Stimulated activated CD4-positive, alpha-beta T cell treated with anti-CD3 and anti-CD28 coated beads, Interleukin-1b, Interleukin-23, amount 100 ng/mL, for 24 hours (primary cell): ENCODE measurements at places on chromosomes 5 and 9.

- no peak for DNase-seq
These were observed 85.9 kb downstream of the RAI14 start for GRCh38 chr5:34742061-34742460.

DNA sequence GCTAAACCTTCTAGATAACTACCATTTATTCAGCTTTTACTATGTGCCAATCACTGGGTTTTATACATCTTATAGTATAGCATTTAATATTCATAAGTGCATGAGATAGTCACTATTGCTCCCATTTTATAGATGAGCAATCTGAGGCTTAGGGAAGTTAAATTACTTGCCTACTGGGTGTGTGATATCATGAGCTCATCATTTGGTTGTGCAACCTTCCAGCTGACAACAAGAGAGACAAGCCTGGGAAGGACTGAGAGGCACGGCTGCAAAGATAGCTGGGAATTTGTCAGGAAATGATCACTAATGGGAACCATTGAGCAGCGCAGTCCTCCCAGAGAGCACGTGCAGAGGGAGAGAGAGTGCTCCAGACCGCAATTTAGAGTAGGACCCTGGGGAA lies 481.6 kb upstream of the KIF2A start:
- DNase-seq, result no peak

- no peak for DNase-seq
These were observed 11.7 kb downstream of the OGN start for GRCh38 chr9:92392690-92393089.

DNA sequence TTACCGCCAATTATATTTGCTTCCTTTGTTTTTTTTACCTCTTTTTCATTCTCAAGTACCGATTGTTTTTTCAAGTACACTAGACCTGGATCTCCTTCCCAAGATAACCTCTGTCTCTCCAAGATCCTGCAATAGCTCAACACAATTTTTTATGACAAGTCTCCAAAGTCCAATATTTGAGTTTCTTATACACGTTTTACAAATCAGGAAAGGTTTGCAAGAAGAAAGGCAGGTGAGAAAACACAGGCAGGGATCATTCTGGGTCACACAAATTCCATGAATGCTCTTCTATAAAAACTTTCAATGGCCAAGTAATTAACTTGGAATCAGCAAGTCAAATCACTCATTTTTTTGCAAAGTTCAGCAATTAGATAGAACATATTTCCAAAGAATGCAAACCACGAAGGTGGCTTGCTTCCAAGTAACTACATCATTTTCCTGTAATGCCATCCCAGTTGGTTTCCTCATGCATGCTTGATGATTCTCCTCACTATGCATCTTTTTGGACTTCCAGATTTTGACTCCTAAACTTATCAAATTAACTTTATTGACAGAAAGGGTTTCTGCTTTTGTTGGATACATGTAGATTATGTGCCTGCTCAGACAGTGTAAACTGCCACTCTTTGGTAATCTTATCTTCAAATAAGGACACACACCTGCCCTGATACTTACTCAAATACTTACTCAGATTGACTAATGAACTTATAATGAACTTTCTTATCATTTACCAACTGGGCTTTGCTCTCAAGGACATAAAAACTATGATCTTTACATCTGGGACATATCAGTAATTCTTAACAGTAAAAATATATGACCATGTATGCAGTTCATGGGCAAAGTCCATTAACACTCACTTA lies 24.7 kb upstream of the IFNE start:
- no peak for DNase-seq

GRCh38 chr9:137395666-137396010 lies 27.3 kb downstream of the EXD3 start:
- no peak for DNase-seq

GRCh38 chr9:33742519-33742918 lies 52.8 kb upstream of the PRSS3 start:
- DNase-seq, result no peak

DNA sequence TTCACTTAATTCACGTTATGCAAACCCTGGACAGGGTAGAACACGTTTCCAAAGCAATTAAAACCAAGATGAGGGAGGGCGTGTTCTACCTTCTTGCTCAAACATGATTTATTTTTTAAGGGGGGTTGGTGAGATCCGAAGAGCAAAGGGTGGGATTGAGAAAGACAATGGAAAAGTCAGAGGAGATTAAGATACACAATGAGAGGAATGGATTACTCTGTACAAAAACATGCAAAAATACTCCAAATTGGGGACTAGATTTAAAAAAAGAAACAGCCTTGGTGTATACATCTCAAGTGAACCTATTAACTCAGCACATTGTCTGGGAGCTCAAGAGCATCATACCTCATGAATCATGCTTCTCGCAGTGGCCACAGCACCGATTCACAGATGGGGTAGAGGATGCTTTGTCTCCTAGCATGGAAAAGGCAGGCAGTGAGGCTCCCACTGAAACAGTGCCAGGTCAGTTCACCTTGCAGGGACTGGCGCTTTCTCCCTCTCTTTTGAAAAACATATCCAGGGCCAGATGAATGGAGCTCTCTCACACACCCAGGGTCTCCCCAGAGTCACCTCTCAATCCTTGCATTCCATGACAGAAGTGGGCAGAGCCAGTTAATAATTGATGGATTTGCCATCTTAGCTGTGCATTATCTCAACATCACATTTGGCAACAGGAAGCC lies 459.7 kb downstream of the BNC2 start:
- no peak for DNase-seq

DNA sequence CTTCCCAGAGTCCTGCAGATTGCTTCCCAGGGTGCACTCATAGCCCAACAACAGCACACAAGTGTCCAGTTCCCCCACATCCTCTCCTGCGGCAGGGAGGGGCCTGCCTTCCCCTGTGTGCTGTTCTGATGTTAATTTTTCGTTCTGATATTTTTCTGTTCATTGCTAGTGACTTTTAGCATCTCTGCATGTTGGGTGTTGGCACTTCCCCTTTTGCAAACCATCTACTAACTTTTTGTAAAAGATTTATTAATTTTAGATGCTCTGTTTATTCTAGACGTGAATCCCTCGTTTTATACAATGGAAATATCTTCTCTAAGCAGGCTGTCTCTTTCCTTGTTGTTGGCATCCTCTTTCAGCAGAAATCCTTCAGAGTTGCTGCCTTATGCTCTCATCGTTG lies 97.3 kb upstream of the DAP start:
- no peak for DNase-seq

- no peak for DNase-seq
These were observed 9.8 kb downstream of the CEL start for GRCh38 chr9:133071484-133072150.

DNA sequence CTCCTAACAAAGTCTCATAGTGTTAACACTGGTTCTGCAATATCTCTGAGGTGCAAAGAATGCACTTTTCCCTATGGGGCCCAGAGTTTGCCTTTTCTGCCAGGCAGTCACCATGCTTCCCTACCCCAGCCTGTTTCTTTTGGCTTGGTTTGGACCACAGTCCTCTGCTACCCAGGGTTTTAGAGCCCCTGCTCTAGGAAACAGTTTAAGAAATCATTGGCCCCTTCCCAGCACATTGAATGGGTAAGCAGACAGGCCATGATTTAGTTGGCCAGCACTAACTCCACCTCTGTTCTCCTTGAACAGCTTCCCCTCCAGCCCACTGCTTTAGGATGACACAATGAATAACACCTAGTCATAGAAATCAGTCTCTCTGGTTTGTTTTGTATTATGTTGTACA lies 73.2 kb downstream of the UBAP1 start:
- no peak for DNase-seq

GRCh38 chr5:81835814-81836367 lies 85.0 kb upstream of the SSBP2 start:
- DNase-seq, result no peak

DNA sequence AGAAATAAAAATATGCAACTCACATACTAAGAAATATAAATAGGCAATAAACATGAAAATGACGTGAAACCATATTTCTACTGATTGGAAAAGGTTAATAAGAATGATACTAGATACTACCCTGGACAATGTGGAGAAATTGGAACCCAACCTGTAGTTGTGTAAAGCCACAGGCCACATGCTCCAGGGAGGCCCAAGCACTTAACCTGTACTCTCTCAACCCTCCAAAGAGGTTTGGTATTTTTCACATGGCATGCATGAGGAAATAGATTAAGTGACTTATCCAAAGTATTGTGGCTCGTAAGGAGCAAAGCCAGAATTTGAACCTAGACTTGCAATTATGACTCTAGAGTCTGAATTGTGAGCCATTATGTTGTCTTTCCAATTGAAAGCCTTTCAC lies 13.4 kb downstream of the LIFR start:
- no peak for DNase-seq

- DNase-seq, result no peak
These were observed 65.2 kb upstream of the DEPDC1B start for GRCh38 chr5:60765019-60765709.

DNA sequence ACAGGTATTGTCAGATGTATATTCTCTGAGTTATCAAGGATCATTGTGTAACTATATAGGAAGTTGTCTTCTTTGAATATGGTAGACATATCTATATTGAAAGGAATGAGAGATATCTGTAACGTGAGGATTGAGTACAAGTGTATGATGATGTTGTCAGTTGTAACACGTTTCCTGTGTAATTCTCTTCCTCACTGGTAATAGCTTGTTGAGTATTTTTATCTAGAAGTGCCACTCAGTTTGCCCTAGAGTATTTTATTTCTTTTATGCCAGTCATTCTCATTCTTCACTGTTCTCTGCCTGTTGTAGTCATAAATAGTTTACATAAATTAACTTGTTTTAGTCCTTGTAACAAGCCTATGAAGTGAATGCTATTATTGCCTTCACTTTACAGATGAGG lies 172.1 kb downstream of the BAAT start:
- DNase-seq, result no peak

GRCh38 chr9:83572524-83572923 lies 34.3 kb upstream of the FRMD3 start:
- no peak for DNase-seq

DNA sequence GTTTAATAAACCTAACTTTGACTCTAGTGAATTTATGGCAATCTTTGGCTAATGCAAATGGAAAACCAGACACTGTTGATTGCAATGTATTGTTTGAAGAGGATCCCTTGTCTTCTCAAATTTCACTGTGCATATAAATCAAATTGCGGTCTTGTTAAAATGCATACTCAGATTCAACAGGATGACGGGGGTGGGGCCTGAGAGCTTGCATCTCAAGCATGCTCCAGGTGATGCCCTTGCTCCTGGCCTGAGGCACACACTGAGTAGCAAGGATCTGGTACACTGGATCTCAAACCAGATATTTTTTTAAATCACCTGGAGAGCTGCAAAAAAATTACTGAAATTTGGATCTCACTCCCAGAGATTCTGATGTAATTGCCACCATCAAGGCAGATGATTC lies 463.7 kb downstream of the DNAH5 start:
- no peak for DNase-seq

DNA sequence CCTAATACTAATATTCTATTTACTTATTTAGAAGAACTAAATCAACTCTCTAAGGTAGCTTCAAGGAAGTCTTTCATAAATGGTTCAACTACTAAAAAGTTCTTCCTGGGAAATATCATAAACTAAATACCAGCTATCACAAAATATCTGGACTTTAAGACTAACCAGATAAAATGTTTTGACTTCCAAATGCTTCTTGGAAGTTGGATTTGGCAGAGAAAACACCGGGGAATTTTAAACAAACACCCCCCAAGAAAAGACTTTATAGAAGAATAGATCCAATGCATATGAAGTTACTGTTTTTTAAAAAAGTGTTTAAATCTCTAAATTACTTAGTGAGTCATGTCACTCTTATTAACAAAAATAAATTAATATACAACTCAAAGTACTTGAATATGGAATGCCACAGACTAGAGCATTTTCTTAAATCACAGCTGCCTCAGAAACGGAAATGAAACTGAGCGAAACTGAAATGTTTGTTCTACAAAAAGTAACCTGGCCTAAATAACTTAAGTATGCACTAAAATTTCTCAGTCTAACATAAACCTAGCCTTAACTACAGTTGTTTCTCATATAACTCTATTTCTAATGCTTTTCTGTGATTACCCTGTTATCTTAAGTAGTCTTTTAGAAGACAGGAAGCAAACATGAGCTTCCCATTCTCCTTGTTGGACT lies 6.8 kb downstream of the ABCA1 start:
- no peak for DNase-seq

DNA sequence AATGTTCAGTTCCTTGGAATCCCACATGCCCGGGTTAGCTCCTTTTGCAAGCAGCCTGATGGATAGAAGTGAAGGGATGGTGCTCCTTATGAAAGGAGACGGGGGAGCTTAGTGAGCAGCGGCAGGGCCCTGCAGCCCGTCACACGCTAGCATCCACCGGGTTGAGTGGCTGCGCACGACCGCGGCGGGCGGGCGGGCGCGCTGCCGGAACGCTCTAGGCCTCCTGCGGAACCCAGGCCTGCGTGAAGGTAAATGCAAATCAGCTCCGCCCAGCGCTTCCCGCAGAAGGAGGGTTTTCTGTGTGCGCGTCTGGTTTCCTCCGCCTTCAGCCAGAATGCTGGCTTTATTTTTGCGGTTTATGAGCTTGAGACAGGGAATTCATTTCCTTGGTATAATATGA lies 19.8 kb downstream of the IL12B start:
- peak; percentile 7 for DNase-seq

GRCh38 chr5:95780597-95780996 lies 41.9 kb downstream of the GLRX start:
- no peak for DNase-seq

DNA sequence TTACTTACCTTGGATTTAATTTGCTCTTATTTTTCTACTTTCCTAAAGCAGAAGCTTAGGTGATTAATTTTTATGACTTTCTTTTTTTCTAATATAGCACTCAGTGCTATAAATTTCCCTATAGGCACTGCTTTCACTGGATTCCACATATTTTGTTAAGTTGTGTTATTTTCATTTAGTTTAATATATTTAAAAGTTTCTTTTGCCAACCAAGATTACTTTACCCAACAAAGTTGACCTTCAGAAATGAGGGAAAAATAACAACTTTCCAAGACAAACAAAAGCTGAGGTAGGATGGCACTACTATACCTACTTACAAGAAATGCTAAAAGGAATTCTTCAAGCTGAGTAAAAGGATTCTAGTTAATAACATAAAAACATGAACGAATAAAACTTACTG lies 8.8 kb upstream of the IFNB1 start:
- no peak for DNase-seq

DNA sequence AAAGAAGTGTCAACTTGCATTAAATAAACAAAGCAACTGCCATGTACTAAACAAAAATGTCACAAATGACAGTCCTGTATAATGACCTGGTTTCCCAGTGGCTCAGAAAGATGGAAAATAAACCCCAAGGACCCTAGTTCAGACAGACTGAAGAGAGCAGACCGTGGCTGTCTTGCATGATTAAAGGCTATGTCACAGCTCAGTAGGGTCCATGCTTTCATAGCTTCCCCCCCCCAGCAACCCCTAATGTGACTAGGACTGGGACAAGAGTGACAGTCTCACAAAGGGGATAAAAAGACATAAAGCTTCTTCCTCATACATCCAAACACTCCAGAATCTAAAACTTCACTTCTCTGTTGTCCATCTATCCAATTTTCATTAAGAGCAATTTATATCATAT lies 113.6 kb downstream of the NR6A1 start:
- DNase-seq, result no peak

DNA sequence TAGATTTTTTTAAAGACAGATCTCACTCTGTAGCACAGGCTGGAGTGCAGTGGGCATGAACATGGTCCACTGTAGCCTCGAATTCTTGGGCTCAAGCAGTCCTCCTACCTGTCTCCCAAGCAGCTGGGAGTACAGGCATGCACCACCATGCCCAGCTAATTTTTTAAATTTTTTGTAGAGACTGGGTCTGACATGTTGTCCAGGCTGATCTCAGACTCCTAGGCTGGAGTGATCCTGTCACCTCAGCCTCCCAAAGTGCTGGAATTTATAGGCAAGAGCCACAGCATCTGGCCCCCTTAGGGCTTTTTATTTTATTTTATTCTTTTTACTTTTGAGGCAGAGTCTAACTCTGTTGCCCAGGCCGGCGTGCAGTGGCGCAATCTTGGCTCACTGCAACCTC lies 56.4 kb downstream of the NSD1 start:
- no peak for DNase-seq
